ENCODE measurements at places on chromosomes 1 and 21. TPM values are rescaled to one million over a fixed set of nuclear protein-coding genes. Genes with fewer than 3 reads are reported as not detected.

GRCh38 chr1:218588540-218589172, 243.5 kb downstream of the TGFB2 start:
- DNase-seq, result no peak

DNA sequence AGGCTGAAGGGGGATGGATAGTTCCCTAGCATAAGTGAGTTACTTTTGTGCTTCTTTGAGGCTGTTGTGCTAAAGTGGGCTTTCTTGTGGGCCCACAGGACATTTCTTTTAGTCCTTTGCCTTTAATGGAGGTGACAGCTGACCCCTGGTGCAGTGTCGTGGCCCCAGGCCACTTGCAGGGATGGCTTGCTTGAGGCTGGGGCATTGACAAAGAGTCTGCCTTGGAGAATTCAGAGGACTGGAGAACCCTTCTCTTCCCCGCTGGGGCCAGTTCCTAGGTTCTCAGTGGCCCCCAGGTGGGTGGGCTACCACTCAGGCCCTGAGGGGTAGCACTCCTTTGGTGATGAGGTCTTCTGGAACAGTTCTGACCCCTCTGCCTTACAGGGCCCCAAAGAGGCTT, 12.8 kb downstream of the ABCG1 start:
- DNase-seq, result no peak

The FCRL2 gene
- not detected for total RNA-seq

DNA sequence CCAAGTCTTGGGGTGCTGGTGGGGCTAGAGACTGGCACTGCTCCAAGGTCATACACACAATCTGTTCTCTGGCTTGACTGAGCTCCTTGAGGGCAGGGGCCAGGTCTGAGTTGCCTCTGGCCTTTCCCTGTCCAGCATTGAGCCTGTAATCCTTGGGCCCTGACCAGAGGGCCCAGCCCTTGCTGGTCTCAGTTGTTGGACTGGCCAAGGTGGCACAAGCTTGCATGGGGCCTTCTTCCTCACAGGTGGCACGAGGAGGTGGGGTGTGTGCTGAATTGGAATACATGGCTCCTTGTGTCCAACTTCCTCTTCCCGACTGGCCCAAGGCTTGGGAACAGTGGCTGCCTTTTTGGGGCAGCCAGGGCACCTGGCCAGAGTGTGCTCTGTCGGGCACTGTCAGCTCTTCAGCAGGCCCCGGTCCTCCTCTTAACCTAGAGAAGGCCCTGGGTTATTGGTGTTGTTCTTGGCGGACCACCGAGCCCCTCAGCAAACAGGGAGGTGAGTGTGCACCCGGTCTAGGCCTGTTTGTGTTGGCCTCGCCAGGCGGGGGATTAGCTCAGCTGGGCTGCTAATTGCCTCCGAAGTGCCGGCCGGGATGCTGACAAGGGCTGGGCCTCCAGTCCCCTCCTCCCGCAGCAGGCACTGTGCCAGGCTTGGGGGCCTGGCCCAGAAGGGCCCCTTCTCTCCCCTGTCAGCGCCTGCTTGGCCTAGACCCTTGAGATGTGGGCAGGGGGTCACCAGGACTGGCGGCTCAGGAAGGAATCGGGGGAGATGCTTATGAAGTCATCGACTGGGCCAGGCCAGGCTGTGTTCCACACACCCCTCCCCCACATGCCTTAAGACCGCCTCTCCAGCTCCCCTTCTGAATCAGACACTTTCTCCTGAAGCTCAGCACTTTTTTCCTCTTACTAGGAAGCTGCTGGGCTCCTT, 28.5 kb downstream of the WNT4 start:
- no peak for DNase-seq

GRCh38 chr1:39088658-39089057, 62.5 kb downstream of the NDUFS5 start:
- DNase-seq, result no peak

DNA sequence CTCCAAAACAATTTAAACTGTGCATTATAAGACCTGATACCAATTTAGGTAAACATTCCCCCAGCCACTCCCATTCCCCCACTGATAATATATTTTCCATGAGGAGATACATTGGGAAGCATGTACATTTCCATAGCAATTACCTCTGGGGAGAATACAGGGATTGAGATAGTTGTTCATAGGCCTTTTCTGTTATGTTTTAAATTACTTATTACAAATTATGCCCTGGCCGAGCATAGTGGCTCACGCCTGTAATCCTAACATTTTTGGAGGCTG, 4.4 kb downstream of the ASAP3 start:
- DNase-seq, result no peak

- DNase-seq, result no peak
These were observed 36.3 kb upstream of the IL10 start for GRCh38 chr1:206808615-206809014.

GRCh38 chr21:31877463-31877957, 4.7 kb downstream of the HUNK start:
- DNase-seq, result no peak

DNA sequence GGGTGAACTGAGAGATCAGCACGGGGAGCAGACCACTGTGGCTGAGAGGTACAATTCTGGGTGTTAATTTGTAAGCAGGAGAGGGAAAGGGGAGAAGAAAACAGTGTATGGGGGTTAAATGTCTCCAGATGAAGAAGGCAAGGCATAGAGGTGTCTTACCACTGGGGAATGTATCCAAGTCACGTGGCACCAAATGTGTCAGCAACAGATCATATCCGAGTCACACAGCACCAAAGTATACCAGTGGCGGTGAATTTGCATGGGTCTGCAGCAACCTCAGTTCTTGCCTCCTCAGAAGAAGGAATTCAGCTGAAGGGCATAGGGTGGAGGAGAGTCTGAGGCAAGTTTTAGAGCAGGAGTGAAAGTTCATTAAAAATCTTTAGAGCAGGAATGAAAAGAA, 21.2 kb upstream of the SYCP1 start:
- peak; percentile 35 for DNase-seq

The ADCY10 gene
- total RNA-seq, result not detected

DNA sequence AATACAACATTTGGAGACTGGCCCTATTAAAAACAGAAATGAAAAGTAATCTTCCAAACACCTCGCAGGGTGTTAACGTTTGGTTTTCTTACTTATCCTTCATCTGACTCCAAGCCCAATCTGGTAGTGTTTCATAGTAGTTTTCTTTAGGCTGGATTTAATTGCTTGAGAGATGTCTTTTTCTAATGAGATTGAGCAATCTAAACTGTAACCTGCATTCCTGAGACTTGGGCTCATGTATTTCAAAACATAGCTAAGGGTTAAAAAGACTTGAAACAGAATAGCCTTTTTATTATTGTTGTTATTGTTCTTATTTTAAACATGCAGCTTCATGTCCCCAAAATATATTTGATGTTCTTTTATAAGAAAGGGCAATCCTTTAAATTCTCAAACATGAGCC, 278.9 kb downstream of the TGFB2 start:
- no peak for DNase-seq

The GJA9 gene
- not detected for total RNA-seq

DNA sequence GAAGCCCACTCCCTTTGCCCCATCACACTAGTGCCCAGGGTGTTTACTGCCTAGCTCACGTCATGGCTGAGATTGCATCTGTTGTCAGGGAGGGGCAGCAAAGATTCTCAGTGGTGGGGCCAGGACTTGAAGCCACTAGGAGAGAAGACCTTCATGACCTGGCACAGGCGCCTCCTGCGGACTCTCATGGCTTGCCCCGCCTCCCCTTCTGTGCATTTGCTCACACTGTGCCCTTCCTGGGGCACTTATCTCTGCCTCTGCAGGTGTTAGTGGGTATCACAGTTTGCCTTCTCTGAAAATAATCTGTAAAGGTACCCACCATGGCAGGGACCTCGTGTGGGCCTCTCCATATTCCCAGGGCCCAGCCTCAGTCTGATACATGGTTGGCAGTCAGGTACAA, 20.1 kb downstream of the PTPRU start:
- no peak for DNase-seq

GRCh38 chr21:39041816-39042215, 141.4 kb downstream of the PSMG1 start:
- DNase-seq, result no peak

GRCh38 chr1:159993911-159994310, 37.9 kb downstream of the PIGM start:
- DNase-seq, result no peak

The GPA33 gene
- not detected for total RNA-seq

DNA sequence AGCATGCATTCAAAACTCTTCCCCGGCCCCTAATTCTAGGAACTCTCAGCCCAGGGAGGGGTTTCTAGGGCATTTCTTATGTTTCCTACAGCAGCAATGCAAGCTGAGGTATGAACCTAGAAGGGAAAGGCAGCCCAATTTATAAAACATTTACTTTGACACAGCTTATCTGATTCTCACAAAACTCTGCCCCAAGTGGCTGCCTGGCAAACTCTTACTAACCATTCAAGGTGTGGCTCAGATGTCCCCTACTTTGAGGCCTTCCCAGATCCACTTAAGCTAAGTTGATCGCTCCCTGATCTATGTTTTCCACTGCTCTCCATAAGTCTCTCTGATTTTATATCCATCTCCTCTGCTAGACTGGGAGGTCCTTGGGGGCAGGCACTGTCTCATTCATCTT, 35.4 kb downstream of the AK2 start:
- no peak for DNase-seq

DNA sequence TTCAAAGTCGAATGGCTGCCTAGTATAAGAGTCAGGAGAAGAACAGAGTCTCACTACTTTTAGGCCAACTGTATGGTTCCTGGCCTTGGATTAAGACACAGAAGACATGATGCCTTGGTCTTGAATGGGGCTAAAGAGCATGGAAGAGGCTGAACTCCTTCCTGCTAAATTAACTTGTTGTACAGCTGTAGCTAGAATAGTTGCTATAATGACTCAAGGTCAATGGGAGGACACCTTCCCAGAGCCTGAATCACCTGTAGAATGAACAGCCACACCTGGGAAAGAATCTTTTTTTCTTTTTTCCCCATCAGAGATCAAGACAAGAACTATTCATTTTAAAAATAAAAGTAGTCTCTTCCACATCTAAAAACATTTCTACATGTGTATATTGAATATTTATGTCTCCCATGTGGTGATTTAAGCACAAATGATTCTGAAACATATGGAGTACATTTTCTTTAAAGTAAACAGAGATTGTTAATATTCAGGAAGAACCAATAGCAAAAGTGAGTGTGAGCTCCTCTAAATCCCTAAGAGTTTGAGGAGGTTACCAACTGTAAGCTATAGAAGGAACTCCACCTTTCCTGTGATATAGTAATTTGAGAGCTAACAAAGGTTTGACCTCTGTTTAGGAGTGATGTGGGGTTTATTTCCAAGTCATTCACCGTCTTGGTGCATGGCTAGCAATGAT, 191.3 kb downstream of the TGFB2 start:
- DNase-seq, result no peak

DNA sequence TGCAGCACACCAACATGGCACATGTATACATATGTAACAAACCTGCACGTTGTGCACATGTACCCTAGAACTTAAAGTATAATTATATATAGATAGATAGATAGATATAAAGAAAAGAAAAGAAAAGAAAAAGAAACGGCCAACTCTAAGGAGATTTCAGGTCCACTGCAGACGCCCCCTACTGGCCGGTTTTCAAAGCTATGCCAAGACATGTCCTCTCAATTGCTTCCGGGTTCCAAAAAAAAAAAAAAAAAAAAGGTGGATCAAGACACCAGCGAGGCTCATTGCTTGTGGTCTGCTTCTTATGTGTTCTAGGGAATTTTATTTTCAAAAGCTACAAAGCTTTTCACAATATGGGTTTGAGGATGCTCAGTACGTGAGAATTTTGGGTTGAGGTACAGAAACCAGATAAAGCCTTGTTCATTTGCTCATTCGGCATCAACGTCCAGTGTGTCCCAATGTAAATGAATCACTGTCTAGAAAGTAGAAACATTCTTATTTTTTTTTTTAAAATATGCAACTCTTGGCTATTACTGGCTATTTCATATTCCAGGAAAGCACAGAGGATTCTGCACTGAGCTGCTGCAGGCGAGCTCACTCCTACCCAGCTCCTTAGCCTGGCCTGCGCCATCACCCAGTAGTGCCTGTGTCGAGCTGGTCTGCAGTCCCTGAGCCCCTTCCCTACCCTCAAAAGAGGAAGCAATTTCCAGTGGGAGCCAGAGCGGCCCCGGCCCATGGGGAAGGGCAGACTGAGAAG, 643.0 kb downstream of the KIF26B start:
- no peak for DNase-seq

DNA sequence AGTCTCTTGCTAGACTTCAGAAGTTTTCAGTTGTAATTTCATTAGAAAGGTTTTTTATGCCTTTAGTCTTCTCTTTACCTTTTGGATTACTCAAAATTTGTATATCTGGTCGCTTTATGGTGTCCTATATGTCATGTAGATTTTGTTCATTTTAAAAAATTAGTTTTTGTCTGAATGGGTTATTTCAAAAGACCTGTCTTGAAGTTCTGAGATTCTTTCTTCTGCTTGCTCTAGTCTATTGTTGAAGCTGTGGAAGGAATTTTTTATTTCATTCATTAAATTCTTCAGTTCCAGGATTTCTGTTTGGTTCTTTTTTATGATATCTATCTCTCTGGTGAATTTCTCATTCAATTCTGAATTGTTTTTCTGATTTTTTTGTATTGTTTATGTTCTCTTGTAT, 46.5 kb upstream of the GCLM start:
- DNase-seq, result no peak

DNA sequence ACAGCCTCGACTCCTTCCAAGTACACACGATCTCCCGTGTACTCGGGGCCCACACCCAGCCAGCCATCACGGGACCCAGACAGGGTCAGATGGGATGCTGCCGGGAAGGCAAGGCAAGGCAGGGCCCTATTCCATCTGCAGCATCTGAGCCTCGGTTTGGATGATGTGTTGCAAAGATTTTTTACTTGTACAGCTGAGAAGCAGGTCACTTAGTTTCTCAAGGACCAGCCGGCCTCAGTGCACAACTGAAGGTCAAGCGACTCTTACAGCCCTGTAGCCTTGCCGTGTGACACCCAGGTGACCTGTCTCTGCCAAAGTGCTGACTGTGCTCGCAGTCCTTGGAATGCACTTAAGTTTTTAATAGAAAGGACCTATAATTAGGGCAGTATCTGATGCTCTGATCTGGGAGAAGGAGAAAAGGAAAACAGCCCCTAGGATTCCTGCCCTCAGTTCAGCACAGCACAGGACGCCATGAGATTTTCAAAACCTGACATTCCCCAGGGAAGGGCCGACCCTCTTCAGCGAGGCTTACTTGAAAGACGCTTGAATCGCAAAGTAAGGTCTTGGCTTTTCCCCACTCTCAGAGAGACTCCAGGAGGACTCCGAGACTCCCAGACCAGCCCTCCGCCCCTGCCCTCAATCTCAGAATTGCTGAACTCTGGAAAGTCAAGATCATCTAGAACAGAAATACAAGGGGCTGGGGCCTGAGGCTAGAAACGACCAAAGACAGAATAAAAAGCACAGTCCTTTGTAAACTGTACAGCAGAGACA, 1.3 kb downstream of the GPR157 start:
- DNase-seq, result no peak

Measured in MG63 (cell line).